ENCODE measurements at places on chromosomes 6 and 20.

DNA sequence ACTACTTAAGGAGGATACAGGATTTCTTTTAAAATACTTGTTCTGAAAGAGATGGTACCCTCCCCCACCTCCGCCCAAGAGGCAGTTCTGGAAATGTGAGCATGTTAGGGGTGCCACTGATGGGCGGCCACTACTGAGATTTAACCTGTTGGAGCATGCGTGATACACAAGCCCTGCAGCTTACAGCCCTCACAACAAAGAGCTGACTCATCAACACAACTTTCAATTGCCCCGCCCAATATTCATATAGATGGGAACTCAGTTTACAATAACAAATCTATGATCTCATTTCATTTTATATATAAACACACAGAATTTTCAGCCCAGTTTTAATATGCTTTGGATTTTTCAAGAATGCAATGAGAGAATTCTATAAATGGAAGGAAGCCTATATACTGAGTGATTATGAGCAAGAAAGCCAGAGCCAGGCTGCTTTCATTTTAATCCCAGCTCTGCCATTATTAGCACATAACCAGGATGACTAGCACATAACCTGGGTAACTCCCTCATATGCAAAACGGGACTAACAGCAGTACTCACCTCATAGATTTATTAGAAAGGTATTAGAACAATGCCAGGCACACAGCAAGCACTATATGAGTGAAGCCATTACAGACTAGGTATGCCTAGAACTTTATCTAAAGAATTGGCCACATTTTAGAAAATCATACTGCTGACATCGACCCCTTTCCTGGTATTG is 45.6 kb upstream of the IPCEF1 start:
- peaks cover 27% of the 10 kb centered on the region for H3K36me3 ChIP-seq
- no peaks in the 10 kb centered on the region for H3K27me3 ChIP-seq
- no peak overlapping the region for H3K27ac ChIP-seq
- H3K4me1 ChIP-seq, result no peaks in the 10 kb centered on the region
- DNase-seq, result no peak

GRCh38 chr6:84618836-84619235 is 145.6 kb downstream of the TBX18 start:
- no peak for DNase-seq
- no peaks in the 10 kb centered on the region for H3K36me3 ChIP-seq
- H3K4me3 ChIP-seq, result no peak overlapping the region

DNA sequence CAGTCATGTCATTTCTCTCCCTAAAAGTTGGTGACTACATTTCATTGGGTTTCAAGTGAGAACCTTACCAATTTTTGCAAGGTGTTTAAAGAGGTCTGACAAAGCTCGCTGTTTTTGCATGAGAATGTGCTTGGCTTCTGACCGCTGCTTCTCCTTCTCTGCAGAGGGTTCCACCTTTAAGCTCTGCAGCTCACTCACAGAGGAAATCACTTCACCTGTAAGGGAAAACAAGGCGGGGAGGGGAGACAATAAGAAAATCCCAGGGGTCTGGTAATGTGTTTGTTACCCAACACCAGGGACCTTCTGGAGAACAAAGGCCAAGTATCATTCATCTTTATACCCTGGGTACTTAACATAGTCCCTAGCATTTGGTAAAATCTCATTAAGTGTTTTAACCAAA is 40.0 kb upstream of the LYRM2 start:
- no peak overlapping the region for H3K4me3 ChIP-seq
- no peaks in the 10 kb centered on the region for H3K27me3 ChIP-seq
- H3K27ac ChIP-seq, result no peak overlapping the region

GRCh38 chr6:13355043-13355945 is 27.0 kb upstream of the TBC1D7 start:
- DNase-seq, result no peak
- no peaks in the 10 kb centered on the region for H3K36me3 ChIP-seq
- peaks cover 1% of the 10 kb centered on the region for H3K4me1 ChIP-seq

Data from progenitor cell of endocrine pancreas (in vitro differentiated cells).